Activated gamma-delta T cell (primary cell): ENCODE measurements at places on chromosomes 7 and 10.

GRCh38 chr10:100481462-100482081, 18.8 kb downstream of the WNT8B start:
- no peak for DNase-seq

DNA sequence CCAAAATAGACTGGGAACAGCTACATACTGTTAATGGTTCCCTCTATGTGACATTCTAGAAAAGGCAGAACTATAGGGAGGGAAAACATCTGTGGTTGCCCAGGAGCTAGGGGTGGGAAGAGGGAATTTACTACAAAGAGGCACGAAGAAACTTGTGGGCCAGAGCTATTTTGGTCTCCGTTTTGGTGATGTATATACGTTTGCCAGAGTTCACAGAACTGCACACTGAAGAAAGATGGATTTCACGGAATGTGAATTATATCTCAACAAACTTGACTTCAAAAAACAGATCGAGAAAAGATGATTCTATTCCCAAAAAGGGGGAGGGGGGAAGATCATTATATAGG, 386 bp upstream of the AS3MT start:
- DNase-seq: no peak

GRCh38 chr7:3037259-3037658, 6.4 kb downstream of the CARD11 start:
- DNase-seq: no peak

DNA sequence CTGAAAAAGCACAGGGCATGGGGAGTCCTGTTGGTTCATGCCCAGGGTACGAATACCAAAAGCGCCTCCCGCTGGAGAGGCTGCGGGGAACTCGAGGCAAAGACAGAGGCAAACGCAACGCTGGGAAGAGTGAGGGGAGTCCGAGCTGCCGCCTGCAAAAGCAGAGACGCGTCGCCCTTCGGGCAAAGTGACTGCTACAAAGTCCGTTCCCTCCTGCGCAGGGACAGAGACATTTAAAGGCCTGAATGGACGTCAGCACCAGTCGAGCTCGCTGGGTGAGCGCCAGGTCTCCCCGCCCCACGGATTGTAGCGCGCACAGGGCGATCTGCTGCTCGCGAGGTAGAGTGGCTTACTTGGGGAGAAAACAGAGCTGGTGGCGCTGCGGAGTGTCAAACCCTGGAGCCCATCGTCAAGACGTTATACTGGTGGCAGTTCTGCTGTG, 732.8 kb downstream of the ZWINT start:
- DNase-seq: no peak

DNA sequence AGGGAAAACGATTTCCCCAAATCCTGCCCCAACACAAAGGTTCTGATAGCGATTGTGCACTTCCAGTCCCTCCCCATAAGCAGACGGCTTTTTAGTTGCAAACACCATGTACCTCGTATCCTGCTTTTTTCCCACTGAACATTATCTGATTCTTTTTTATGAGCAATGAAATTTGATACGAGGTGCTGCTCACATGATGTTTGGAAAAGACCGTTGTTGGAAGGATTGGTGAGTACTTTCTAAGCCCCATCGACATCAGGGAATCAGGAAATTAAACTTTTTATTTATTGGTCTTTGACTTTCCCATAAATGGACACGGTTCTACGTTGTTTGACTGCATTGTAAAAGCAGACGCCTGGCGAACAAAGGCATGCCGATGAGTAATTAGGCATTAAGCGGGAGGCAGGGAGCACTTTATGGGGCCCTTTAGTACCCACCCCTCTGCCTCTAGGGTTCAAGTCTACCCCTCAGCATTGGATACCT, 49.4 kb downstream of the TEX36 start:
- DNase-seq: no peak

DNA sequence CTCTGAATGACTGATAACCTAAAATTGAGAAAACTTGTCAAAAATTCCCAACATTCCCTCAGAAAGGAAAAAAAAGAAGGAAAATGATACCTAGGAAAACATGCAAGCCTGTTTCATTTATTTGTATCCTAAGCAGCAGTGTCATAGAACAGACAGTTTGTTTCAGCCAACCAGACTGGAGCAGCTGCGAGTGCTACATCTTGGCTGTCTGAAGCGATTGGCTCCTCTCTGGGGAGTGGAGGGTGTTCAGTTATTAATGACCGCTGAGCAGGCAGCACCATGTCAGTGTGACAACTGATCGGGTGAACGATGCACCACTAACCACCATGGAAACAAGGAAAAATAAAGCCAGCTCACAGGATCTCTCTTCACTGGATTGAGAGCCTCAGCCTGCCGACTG, at the start of gene LRRN3:
LRRN3 (plus strand) TSS at position 282 of the 400 bp plus-strand sequence. CDS start 31,646 bp downstream, outside the sequence.
- DNase-seq: no peak

- peak; percentile 8 for DNase-seq
Observed at GRCh38 chr7:137846549-137846826, 286 bp downstream of the DGKI start.

DNA sequence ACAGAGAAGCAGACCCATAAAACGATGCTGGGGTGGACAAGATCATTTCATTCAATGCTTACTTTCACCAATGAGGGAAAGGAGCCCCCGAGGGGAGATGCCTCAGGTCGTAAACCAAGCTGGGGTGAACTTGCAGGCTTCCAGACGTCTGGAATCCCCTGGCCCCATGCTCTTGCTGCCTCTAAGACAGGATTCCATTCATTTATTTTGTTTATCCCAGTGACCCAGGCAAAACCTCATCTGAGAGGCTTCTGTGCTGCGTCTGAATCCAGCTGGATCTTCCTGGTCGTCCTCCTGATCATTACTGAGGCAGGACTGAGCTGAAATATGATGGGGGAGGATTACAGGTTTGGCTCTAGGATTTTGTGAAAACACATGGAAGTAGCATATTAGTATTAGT, 182.9 kb downstream of the MYOF start:
- DNase-seq: no peak

DNA sequence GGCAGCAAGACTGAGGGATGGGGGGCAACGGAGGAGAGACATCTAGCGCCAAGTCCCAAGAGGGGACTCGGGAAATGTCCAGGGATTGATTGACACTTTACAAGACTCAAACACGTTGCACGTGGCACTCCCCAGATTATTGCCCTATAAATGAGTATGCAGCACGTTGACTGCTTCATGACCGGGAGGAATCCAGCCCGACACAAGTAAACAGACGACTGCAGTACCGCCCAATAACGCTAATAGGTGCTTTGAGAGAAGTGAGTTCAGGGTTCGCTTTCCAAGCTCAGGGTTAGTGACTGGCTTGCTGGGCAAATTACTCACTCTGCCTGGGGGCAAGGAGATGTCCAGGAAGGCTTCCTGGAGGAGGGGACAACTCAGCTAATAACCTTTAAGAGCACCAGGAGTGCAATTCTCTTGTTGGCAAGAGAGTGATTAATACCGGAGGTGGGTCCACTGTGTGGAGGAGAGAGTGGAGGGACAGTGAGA, 73.3 kb upstream of the MYL10 start:
- no peak for DNase-seq

DNA sequence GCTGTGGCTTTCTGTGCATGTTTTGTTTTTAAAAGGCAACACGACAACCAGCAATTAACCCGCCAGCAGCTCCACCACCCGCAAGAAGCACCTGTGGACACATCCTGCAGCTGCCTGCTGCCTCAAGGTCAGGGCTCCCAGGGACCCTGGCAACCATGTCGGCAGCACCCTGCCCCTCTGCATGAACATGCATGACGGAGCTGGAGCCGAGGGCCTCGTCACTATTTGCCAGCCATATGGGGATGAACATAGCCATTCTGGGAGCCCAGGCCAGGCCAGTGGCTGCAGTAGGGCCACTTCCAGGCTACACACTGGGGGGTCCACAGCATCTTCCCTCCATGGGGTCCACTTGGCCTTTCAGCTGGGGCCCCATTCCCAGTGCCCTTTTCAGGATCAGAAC, 52.9 kb downstream of the CAMK2B start:
- DNase-seq: no peak

- no peak for DNase-seq
Observed at GRCh38 chr10:31578181-31578852, 259.3 kb downstream of the ZEB1 start.

GRCh38 chr7:124263232-124263827, 230.5 kb upstream of the TMEM229A start:
- no peak for DNase-seq

GRCh38 chr10:35926846-35927245, 284.8 kb upstream of the FZD8 start:
- DNase-seq: no peak

GRCh38 chr7:69710768-69711438, 112.6 kb downstream of the AUTS2 start:
- no peak for DNase-seq

DNA sequence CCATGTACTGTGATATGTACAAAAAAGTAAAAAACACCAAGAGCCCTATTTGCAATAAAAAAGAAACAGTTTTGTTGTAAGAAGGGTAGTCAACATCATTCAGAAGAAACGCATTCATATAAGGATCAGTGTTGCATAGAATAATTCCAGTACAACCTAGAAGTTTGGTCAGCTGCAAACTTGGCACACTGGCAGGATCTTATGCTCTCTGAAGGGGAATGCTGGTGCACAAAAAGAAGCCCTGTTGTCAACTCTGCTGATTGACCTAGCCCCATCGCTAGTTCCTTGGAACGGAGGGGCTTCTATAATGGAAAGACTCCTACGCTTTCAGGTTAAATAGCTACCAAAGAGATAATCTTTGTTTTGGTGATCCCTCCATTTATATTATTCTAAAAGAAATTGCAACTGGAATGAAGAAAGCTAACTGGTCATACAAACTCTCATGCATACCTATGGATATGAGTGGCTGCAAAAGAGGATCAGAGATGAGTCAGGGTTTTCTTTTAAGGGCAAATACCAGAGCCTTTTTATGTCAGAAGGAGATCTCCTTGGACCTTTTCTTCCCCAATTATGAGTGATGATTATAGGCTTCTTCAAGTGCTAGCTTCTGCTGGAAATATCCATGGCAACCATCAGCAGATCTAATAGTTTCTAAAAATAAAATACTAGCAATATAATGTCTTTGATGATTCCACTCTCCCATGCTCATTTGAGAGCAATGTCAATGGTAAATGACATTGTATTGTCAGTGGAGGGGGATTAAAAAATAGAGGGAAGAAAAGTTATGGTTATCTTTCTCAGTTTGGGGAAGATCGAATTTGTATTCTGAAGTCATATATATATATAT, 312.4 kb upstream of the CACNA2D1 start:
- DNase-seq: no peak

DNA sequence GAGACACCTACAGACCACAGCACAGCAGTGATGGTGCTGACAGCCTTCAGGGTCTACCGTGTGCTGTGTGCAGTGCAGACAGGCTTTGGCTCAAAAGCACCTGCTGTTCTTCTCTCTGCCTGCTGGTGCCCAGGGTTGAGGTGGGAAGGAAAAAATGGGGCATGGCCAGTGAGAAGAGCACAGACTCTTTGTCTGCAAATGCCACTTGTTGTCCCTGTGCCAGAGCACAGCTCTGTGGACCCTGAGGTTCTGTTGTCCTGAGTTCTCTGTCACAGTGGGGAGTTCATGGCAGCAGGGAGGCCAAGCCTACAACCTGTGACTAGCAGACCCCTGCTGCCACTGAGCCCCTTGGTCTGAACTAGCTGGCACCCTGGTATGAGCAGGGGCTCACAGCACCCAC, 376.7 kb downstream of the GLRX3 start:
- no peak for DNase-seq

GRCh38 chr7:135712182-135712782, 15.7 kb downstream of the SLC13A4 start:
- no peak for DNase-seq

GRCh38 chr7:52897713-52898112, 137.7 kb upstream of the POM121L12 start:
- DNase-seq: no peak

DNA sequence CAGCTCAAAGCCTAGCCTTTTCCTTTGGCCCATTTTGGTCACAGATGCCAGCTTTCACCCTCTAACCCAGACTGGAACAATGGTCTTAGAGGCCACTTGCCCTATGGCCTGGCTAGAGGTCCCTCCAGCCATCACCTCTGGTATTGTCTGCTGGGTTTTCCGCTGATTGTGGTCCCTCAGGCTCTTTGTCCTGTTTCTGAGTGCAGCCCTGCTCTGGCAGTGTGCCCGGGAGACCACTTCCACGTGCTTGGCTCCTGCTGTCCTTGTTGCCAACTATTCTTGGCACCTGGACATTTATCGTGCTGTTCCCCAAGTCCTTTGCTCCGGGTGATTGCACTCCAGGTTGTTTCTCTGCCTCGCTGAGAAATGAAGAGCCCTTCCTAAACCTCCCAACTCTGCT, 53.3 kb upstream of the FAM180A start:
- DNase-seq: no peak

DNA sequence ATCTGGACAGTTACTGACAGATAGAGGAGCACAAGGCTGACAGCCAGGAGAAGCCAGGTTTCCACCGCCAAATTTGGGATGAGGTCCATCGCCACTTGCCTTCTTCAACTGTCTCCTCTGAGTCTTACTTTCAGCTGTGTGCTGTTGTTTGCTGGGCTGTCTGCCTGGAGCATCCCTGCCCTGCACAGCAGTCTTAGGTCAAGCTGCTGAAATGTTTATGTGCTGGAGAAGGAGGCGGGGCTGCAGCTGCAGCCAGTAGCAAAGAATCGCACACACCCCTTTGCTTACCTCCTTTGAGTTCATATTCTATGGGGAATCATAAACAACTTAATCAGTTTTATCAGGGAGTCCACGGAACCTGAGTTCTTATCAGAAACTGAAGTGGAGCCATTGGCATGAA, 20.1 kb upstream of the CYP3A5 start:
- DNase-seq: no peak

DNA sequence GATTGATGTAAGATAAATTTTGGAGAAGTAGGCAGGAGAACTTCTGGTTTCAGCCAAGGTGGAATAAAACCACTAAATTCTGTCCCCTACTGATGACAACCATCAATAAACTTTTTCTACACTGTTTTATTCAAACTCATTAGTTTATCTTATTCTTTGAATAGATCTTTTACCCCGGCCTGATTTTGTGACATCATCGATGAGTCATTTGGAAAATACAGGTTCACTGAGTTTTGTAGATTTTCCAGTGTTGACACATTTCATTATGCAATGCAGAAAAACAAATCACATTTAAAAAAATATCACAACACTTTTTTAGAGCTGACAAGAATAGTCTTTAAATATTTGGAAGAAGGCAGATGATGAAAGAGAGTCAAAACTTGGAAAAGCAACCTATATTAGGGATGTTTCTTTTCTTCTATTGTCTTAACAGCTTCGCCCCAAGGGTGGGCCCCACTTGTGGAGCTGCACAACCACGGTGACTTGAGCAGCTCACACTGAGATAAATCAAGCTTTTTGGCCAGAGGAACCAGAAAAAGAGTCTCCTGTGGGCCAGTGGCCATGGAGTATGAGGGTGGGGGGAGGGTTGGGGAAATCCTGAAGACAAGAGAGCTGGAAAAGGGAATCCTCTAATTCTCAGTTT, 112.8 kb downstream of the PTEN start:
- no peak for DNase-seq

DNA sequence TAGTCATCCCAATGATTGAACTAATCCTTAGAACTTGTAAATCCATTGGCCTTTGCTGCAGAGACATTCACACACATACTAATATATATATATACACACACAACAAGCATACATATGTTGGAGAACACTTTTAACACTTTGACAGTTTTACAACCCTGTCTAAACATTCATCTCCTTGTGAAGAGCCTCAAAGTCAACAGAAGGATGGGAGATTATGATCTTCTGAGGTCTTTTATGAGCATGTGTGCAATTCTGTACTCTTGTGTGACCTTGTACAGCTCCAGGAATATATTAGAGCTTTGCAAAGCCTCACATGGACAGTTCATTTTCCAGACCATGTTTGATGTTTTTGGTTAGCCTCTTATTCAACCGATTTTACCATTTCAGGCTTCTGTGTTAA, 589.0 kb downstream of the NXPH1 start:
- no peak for DNase-seq

GRCh38 chr10:47364911-47365310, 16.7 kb downstream of the RBP3 start:
- no peak for DNase-seq

- no peak for DNase-seq
Observed at GRCh38 chr10:31765541-31765940, 163.1 kb downstream of the ARHGAP12 start.
